ENCODE measurements at places on chromosomes 7 and 10.

DNA sequence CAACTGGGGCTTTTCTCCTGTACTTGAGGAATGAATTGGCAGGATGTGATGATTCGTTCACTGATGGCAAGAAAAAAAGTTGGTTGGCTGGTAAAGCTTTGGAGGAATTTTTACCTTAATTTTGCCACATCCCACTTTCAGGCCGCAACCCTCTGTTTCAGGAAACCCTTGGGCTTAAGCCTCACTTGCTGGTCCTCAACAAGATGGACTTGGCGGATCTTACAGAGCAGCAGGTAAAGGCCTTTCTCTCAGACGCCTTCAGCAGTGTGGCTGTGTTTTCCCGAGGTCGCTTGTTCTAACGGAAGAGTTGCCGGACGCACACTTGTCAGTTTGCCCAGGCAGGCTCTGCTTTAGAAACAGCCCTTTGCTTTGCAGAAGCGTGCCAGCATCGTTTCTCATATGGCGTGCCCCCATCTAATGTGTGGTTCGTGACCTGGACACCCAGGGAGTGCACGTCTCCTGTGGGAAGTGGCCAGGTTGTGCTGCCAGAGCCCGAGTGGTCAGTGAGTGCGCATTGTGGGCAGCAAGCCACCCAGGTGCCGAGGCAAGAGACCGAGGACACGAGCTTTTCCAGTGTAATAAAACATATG lies 2.2 kb downstream of the MTG1 start:
- no peak for DNase-seq

DNA sequence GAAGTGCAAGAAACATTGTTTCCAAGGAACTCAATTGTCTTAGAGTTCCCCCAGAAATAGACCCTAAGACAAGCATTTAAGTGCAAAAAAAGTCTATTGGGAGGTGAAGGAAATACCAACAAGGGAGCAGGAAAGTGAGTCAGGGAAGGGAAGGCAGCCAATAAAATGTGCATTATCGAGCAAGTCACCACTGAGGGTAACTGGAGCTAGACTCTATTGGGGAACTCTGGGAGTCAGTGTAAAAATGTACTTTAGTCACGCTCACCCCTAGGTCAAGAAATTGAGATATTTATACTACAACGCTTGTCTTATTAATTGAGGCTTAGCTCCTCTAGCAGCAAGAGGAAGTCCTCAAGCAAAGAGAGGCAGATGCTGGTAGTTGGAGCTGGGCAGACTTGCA lies 137.7 kb downstream of the RTKN2 start:
- no peak for DNase-seq

GRCh38 chr7:8357536-8357935 lies 75.9 kb upstream of the NXPH1 start:
- DNase-seq, result no peak

DNA sequence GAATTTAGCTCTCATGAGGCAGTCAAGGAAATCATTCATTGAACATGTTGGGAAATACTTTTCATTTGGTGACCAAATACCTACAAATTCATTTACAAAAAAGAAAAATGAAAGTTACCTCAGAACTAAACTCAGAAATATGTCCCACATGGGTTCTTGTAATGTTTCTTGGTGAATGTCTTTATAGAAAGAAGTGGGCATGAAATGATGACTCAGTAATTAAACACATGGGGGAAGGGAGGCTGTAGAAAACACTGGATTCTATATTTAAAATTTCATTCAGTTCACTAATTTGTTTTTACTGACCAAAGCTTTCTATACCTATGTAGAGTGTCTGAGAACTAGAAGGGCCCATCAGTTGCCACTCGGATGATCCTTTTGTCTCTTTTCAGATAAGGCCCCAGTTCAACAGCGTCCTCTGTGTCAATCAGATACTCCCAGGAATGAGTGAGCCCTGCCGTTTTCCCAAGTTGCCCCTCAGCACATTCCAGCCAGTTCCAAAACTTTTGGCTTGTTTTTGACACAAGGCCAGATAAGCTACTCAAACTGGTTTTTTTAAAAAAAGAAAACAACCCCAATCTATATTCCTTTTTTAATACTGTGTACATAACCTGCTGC lies 49.3 kb upstream of the AGBL3 start:
- DNase-seq, result no peak

DNA sequence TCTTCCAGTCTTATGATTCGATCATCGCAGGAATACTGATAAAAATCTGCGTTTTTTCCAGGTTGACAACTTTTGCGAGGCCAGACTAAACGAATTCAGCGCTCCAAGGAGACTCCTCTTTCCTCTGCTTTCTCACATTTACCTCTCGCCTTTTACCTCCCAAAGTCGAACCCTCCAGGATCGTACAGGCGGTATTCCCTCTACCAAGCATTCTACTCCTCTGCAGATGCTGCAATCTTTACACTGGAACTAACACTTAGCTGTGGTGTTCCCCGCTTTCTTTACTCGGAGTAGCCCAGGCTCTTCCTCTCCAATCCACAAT lies 449 bp downstream of the NUDT5 start:
- DNase-seq, result no peak

Measured in D341Med (cell line).